Amygdala (tissue), 56 donors: ENCODE measurements at places on chromosomes 11 and 22.

DNA sequence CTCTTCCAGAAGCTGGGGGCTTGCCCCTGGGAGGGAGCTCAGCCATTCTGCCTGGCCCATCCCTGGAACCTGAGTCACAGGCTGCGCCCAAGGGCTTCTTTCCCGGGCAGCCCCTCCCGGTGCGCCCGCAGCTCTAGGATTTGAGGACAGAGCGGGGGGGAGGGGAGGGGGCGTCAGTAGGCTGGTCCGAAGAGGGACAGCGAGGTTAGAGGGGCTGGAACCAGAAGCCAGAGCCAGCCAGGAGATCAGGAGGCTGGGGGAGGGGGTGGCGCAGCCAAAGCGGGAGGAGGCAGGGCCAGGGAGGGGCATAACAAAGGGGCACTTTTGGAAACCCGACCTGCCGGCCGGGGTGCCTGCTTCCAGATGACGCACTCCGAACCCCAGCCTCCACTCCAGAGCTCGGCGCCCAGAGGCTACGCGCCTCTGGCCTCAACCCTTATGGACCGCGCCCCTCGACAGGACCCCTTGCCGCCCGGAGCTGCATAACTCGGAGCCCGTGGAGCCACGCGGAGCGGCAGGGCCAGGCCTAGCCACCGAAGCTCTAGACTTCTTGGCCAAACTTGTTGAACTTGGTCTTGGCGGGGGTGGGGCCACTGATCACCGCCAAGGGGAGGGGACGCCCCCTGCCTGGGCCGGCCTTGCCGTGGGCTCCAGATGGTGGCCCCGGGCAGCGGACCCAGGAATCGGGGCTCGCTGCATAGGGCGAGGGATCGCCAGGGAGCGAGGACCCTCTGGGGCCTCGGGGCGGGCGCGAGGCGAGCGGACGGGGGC, 744 bp downstream of the PACSIN3 start:
- DNase-seq, result no peak

DNA sequence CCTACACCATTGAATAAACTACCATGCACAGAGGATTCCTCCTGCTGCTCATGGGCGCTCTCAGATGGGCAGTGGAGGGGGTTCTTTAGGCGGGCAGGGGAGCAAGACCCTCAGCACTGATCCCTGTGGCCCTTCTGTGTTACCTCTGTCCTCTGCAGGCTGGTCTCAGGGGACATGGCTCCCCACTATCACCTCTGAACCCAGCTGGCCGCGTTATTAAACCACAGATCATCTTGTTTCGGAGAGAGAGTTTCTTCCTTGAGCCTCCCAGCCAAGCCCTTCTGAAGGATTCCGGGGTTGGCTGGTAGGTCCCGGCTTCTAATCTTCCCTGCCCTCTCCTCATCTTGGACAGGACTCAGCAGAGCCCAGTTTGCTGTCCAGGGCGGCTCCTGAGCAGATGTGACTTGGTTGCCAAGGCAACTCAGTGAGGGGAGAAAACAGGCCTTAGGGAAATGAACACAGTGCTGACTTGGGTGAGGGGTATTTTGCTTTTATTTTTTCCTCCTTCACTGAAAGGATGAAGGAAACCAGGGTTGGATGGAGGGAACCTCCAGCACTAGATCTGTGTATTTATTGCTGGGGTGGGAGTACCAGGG, 13.3 kb downstream of the APOL3 start:
- DNase-seq, result no peak

GRCh38 chr11:108237058-108237481, 14.2 kb downstream of the ATM start:
- no peak for DNase-seq

DNA sequence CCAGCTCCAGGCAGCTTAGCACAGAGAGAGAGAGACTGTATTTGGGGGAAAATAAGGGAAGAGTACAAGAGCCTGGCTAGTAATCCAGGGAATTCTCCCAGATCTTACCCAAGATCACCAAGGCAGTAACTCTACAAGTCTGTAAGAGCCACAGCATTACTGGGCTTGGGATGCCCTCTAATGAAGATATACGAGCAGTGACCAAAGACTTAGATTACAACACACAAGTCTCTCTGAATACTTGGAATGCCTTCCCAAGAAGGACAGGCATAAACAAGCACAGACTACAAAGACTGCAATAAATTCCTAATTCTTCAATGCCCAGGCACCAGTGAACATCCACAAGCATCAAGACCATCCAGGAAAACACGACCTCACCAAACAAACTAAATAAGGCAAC, 17.7 kb downstream of the DNAJC24 start:
- DNase-seq, result no peak

- DNase-seq, result no peak
These were observed 68.1 kb downstream of the UBASH3B start for GRCh38 chr11:122723576-122723975.

GRCh38 chr22:40027191-40028097, 32.7 kb downstream of the FAM83F start:
- DNase-seq, result no peak

- DNase-seq, result no peak
These were observed 2.9 kb upstream of the MMP3 start for GRCh38 chr11:102846292-102846691.

- peak; percentile 27 for DNase-seq
These were observed 9.5 kb downstream of the SYT7 start for GRCh38 chr11:61571337-61571736.

GRCh38 chr11:120290956-120291355, 34.1 kb upstream of the TLCD5 start:
- DNase-seq, result no peak

DNA sequence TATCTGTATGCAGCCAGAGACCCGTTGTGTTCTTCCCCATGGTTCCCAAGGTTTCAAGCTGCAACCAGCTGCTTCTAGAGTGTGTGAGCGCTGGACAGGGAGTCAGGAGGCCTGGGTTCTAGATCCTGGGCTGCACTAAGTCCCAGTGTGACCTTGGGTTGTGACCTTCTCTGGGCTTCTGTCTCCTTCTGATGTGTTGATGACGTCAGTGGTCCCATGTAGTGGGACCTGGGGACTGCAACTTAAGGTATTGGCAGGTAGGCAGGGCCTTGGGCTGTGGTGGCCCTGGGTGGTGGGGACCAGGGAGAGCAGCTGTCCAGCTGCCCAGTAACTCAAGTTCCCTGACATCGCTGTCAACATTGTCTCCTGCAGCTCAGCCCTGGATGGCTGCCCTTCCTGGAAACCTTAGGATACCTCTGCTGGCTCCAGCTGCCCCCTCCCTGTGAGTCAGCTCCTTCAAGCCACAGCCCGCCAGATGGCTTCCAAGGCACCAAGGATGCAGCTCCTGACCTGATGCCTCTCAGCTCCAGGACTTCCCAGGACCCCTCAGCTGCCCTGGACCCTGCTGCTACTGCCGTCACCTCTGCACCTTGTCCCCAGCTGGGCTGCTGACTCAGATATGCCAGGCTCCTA, 1.3 kb upstream of the PVALB start:
- no peak for DNase-seq

GRCh38 chr11:100592619-100593260, 94.3 kb upstream of the ARHGAP42 start:
- no peak for DNase-seq

- no peak for DNase-seq
These were observed 33.0 kb upstream of the CCDC188 start for GRCh38 chr22:20183823-20184222.

DNA sequence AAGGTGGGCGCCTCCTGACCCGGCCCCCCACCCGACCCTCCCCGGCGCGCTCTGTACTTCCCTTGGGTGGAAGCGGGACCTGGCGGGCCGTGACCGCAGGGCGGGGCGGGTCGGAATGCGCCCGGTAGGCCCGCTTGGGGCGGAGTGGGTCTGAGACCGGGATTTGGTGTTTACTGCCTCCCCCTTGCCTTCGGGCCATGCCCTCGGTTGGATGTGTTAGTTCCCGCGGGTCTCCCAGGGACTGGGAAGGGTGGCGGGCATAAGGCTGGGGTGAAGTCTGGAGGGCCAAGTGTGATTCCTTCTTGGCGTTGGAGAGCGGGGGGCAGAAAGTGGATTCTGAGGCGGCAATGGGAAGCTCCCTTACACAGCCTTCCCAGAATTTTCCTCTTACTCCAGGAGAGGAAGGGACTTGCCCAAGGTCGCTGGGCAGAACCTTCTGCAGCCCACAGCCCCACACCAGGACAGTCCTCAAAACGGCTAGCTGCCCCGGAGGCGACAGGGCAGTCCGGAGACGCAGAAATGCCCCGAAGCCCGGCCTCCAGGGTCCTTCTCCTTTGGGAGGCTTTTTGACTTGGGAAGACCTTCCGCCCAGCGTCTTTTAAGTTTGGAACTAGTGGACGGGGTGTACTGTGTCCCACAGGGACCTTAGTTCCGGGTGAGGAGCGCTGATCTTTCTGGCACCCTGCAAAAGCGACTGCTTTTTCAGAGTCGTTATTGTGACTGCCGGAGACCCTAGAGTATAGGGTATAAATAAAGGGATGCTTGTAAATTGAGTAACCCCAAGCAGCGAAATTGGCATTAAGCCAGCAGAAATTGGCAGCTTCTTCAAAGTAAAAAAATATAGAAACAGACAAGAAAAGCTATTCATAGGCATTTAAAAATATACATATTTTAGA, 647 bp downstream of the SWAP70 start:
- peak; percentile 57 for DNase-seq

GRCh38 chr22:34294986-34295385, 374.7 kb upstream of the LARGE1 start:
- DNase-seq, result no peak

DNA sequence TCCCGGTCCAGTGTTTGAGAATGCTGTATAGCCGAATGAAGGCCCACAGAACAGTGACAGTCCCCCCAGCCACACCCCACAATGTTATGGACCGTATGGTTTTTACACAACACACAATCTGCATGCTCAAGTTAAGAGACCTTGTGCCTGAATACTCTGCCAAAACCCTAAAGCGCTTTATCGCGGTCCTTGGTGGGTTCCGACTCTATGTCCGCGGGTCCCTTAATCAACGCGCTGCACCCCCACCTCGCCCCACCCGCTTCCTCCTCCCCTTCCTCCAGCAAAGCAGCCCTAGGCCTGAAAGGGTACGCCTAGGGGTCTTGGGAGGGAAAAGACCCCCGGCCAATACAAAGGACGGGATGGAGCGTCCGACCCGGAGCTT, 442 bp downstream of the COPB1 start:
- no peak for DNase-seq

DNA sequence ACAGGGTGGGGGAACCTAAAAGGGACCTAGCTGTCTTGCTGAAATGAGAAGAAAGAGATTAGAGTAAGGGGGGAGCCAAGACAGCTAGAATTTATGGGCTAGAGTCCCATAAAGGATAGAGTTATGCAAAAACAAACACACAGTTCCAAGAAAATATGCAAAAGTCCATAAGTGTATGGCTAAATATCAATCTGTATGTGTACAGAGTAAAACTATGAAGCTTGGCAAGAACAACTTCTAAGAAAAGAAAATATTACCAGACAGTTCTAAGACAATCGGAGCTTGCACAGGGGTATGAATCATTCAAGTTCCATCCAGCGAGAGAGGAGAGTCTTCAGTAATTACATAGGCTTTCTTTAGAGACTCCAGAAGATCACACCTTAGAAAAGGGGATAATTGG, 41.8 kb downstream of the GDPD4 start:
- no peak for DNase-seq

DNA sequence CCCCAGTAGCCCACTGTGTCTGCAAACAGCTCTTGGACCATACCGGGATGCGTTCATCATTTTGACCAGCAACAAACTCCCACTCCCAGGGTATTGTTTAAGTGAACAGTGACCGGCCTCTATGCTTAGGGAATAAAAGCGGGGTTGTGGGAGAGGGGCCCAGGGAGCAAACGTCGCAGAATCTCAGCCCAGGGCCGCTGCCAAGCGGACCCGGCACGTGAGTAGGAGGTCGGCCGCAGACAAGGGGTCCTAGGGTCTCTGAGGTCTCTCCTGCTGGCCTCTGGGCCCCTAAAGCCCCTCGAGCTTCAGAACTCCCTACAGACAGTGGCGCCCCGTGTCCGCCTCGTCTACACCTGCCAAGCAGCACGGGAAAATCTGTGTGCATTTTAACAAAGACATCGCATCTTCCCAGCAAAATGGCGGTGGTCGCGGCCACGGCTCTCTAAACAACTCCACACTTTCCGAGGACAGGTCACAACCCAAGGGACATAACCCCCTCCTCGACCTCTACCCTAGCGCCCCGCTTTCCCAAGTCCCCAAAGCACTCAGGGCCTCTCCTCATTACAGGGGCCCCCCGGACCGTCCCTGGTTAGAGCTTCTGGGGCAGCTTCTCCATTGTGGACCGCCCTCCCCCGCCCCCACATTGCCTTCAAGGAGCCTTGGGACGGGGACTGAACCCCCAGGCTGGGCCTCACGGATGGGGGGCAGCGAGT, 3.9 kb upstream of the GCAT start:
- no peak for DNase-seq

DNA sequence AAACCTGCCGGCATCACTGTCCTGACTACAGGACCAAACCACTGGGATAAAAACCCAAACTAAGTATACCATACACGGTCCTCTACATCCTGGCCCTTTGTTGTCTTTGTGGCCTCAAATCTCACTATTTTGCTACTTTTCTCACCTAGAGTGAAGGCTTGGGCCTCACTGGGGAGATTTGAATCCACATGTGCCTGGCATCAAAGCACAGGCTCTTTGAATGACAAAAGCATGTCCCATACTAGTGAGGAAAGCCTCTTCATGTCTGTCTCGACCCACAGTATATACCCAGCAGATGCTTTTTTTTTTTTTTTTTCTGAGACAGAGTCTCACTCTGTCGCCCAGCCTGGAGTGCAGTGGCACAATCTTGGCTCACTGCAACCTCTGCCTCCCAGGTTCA, 72.5 kb upstream of the DRD2 start:
- no peak for DNase-seq

DNA sequence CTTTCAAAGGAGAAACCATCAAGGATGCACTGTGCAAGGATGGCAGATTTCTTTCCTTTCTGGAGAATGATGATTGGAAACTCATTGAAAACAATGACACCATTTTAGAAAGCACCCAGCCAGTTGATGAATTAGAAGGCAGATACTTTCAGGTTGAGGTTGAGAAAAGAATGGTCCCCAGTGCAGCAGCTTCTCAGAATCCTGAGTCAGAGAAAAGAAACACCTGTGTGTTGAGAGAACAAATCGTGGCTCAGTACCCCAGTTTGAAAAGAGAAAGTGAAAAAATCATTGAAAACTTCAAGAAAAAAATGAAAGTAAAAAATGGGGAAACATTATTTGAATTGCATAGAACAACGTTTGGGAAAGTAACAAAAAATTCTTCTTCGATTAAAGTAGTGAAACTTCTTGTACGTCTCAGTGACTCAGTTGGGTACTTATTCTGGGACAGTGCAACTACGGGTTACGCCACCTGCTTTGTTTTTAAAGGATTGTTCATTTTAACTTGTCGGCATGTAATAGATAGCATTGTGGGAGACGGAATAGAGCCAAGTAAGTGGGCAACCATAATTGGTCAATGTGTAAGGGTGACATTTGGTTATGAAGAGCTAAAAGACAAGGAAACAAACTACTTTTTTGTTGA, 9.8 kb downstream of the FAM111A start:
- no peak for DNase-seq

- no peak for DNase-seq
These were observed 74.7 kb upstream of the B3GAT1 start for GRCh38 chr11:134486704-134487103.

GRCh38 chr11:44718612-44719390, 8.0 kb upstream of the TSPAN18 start:
- no peak for DNase-seq
